ENCODE measurements at places on chromosomes 1 and 21.
A peak's percentile ranks its signal among the peaks of the same experiment; 100 is the strongest.

GRCh38 chr21:45386728-45387371, 18.1 kb upstream of the COL18A1 start:
- no peak for DNase-seq

- DNase-seq = no peak
Observed at GRCh38 chr1:151815716-151816327, 10.6 kb upstream of the LINGO4 start.

DNA sequence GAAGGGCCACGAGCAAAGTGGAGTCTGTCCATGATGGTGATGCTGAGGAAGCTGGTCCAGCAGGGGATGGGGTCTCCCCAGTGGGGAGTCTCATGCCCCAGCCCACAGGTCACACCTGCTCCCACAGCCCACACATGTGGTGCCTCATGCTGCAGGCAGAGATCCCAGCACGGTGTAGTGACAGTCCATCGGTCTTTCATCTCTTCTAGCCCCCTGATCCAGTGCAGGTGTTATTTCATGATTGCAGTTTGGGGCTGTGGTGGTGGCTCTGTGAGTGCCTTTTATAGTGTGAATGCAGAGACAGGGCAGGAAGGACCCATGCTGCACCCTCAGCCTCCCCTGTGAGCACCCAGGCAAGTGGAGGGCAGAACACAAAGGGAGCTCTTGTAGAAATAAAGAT, 45.0 kb downstream of the UBASH3A start:
- DNase-seq = no peak

GRCh38 chr21:37072274-37072987, 440 bp downstream of the PIGP start:
- DNase-seq = peak; percentile 70

GRCh38 chr1:23742670-23743286, 493 bp upstream of the ELOA start:
- no peak for DNase-seq

- DNase-seq = no peak
Observed at GRCh38 chr1:30759718-30760281, 2.2 kb upstream of the LAPTM5 start.

DNA sequence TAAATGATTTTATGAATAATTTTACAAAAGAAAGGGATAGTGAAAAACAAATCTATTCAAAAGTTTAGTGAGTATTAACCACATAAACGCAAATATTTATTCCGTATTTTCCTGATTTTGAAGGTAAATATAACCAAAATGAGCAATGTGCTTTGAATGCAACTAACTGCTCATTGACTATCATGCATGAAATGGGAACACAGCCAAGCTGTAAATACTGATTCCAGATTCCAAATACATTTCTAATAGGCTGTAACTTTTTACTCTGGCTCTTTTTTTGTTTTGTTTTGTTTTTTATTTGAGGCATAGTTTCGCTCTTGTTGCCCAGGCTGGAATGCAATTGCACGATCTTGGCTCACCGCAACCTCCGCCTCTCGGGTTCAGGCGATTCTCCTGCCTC, 41.8 kb downstream of the SELENOF start:
- DNase-seq = no peak

DNA sequence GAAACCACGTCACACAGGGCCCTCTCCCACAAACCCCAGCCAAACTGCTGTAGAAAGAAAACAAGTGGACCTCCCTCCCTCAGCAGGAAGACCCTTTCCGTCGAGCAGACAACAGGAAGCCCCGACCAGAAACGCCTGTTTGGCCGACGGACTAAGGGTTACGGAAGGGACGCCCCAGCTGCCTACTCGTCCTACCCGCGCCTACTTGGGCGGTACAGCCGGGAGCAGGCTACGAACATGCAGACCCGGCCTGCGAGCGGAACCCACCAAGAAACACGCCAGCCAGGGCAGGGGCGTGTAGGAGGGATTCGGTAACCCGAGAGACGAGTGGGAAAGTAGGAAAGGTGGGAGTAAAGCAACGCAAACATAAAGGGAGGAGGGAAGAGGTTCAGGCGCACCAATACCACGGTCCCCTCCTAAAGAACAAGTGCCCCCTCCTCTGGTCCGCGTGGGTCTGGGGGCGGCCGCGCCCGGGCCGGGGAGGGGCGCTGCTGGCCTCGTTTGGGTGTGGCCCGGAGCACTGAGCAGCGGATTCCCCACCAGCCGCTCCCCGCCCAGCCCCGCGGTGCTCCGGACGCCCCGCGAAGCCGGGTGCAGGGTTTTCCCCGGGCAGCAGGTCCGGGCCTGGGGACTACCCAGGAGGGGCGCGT, 450 bp downstream of the S100A10 start:
- peak; percentile 41 for DNase-seq
